Immature natural killer cell (primary cell): ENCODE measurements at places on chromosomes 1 and 21. TPM values are rescaled to one million over a fixed set of nuclear protein-coding genes. Genes with fewer than 3 reads are reported as not detected.

DNA sequence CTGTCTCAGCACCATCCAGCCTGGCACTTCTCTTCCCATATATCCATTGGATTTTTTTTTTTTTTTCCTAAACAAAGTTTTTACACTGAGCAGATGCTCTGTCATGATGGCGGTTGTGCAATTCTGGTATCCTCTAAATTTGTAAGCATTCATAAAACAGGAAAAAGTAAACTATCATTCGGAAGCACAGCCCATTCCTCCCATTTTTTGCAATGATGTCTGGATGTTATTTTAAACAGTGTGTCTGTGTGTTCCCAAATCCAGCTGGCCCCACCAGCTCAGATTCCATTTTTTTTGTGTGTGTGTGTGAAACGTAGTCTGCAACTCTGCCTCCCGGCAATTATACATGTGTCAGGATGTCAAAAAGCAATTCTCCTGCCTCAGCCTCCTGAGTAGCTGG lies 33.5 kb downstream of the PDPN start:
- no peak overlapping the region for H3K4me3 ChIP-seq
- H3K36me3 ChIP-seq = no peaks in the 10 kb centered on the region
- no peaks in the 10 kb centered on the region for H3K4me1 ChIP-seq

GRCh38 chr21:45631540-45631939 lies 12.0 kb upstream of the PCBP3 start:
- no peak for DNase-seq
- H3K27ac ChIP-seq = no peak overlapping the region
- H3K36me3 ChIP-seq = no peaks in the 10 kb centered on the region

DNA sequence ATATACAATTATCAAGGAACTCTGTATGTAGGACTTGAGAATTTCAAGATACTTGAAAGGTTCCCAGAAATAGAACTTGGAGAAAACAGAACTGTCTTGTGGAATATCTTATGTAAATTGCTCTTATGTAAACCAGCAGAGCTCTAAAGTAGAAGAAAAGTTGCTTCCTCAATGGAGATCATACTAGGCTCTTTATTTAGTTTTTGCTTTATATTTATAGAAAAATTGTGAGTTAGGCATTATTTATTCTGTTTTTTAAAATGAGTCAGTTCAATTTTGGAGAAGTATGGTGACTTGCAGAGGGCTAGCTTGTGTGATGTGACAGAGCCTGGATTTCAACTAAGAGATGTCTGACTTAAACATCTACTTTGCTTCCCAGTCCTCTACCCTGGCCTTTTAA lies 40.4 kb downstream of the ATP6V1G3 start:
- peaks cover 50% of the 10 kb centered on the region for H3K4me1 ChIP-seq
- H3K27me3 ChIP-seq = no peaks in the 10 kb centered on the region
- DNase-seq = no peak
- no peak overlapping the region for H3K4me3 ChIP-seq

DNA sequence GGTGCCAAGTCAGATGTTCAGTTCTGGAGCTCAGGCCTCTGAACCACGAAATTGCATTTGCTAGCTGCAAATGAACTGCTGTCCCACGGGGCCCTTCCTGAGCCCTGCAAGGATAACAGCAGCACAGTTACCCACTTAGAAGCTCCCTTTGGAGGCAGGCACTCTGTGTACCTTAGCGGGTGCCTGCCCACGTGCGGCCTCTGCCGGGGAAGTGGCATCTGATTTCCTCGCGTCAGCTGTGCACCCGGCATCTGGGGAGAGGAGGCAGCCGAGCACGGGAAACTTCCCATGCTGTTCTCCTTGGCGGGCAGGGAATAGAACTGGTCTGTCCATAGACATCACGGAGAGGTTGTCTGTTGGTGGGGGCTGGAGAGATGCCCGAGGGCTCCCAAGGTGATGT lies 148.0 kb upstream of the C1orf174 start:
- no peaks in the 10 kb centered on the region for H3K36me3 ChIP-seq
- no peak overlapping the region for H3K4me3 ChIP-seq
- H3K27ac ChIP-seq = no peak overlapping the region
- H3K27me3 ChIP-seq = peaks cover 2% of the 10 kb centered on the region
- peaks cover 3% of the 10 kb centered on the region for H3K4me1 ChIP-seq

DNA sequence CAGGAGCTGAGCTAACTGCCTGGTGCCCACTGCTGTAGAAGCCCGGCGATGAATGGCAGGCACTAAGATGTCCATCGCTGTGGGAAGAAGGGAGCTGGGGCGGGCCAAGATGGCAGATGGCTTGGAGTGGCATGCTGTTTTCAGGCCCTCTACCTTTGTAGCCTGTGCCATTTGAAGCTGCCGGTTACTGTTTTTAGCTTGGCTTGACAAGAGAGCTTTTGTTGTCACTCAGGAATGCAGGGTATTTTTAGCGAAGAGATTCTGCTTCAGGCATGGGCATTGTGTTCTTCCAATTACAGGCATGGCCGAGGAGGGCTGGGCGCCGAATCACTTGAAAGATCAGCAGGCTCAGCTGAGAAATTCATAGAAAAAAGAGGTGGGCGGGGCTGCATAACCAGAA lies 348.7 kb downstream of the RPS6KC1 start:
- H3K27me3 ChIP-seq = peaks cover 9% of the 10 kb centered on the region
- no peaks in the 10 kb centered on the region for H3K4me1 ChIP-seq
- H3K4me3 ChIP-seq = no peak overlapping the region
- H3K27ac ChIP-seq = no peak overlapping the region
- no peak for DNase-seq

GRCh38 chr1:97780884-97781283 lies 139.9 kb downstream of the DPYD start:
- H3K36me3 ChIP-seq = no peaks in the 10 kb centered on the region
- no peaks in the 10 kb centered on the region for H3K27me3 ChIP-seq
- no peak overlapping the region for H3K4me3 ChIP-seq
- no peak for DNase-seq
- no peak overlapping the region for H3K27ac ChIP-seq
- peaks cover 26% of the 10 kb centered on the region for H3K4me1 ChIP-seq

DNA sequence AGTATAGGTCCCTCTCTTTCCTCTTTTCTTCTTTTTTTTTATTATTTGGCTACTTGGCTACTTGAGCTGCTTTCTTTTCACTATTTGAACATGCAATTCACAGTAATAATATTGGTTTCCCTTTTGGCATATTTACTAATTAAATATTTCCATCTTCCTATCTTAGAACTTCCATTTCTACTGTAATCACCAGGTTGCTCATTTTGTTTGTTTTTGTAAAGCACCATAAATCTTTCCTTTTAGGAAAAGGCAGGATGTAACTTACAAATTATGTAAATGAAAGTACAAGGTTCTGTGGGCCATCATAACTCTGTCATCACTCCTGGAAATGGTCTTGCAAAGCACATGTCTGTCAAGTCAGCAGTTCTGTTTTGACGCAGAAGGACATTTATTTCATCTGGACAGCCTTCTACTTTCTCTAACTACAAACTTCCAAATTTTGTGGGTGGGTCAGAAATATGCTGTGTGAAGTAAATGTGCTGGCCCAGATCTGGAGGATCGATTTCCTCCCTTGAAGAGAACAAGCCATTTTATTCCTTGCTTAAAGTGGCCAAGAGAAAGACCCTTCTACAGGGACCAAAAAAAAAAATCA lies 71.7 kb upstream of the TNFSF18 start:
- no peak for DNase-seq
- H3K4me3 ChIP-seq = no peak overlapping the region
- peaks cover 11% of the 10 kb centered on the region for H3K4me1 ChIP-seq
- no peaks in the 10 kb centered on the region for H3K36me3 ChIP-seq
- H3K27me3 ChIP-seq = no peaks in the 10 kb centered on the region

DNA sequence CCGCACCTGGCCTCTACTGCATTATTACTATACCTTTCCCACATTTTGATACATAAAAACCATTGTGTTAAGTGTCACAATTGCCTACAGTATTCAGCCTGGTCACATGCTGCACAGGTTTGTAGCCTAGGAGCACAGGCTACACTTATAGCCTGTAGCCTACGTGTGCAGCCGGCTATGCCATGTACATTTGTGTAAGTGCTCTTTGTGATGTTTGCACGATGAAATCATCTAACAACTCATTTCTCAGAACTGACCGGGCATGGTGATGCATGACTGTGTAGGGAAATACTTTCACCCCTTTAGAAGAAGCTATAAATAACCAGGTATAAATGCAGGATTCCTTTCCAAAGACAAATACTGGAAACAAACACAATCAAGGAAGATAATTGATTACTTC lies 12.1 kb downstream of the ERG start:
- DNase-seq = no peak
- H3K27me3 ChIP-seq = peaks cover 3% of the 10 kb centered on the region
- H3K4me1 ChIP-seq = no peaks in the 10 kb centered on the region
- no peak overlapping the region for H3K27ac ChIP-seq

DNA sequence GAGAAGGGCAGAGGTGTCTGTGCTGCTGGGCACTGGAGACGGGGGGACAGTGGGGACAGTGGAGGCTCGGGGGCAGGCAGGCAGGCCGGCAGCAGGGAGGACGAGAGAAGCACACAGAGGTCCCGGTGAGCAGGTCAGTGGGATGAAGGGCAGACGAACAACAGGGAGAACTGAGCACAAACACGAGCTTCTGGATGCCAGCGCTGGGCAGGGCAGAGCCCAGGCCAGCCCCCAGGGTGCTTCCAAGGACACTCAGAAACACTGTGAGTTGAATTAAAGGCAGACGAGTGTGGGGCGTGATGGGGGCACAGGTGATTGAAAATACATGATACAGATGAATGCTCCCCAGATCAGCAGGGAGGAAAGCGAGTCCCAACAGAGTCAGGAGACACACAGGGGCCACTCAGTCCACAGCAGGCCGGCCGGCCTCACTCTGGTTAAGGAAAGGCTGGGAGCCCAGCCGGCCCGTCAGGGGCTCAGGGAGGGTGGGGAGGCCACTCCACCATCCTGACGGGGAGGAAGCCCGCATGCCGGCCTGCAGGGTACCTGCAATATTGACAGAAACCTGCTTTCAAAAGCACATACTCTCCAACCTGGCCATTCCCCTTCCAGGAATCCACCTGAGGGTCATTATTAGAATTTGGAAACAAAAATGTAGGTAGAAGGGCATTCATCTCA lies 14.1 kb downstream of the SLC19A1 start:
- H3K27ac ChIP-seq = no peak overlapping the region
- peaks cover 2% of the 10 kb centered on the region for H3K4me1 ChIP-seq
- DNase-seq = no peak
- H3K36me3 ChIP-seq = no peaks in the 10 kb centered on the region
- H3K4me3 ChIP-seq = no peak overlapping the region

DNA sequence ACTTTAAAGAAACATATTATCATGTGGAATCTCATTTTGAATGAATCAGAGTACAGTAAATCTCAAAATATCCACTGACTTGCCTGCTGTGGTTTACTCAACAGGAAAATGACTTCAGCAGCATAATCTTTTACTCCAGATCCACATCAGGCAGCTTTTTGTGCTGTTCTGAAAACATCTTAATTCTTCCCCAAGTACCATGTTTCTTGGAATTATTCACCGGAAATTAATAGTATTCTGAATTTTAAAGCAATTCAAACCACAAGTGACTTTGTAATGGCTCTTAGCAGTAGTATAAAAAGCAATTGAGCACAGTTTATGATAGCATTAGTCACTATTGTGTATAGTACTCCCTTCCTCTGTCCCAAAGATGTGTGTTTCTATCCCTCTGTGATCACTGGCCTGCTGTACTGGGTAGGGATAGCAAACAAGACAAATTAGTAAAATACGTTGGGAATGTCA lies 64.2 kb upstream of the ERRFI1 start:
- no peak for DNase-seq
- no peaks in the 10 kb centered on the region for H3K36me3 ChIP-seq
- no peaks in the 10 kb centered on the region for H3K4me1 ChIP-seq
- peaks cover 4% of the 10 kb centered on the region for H3K27me3 ChIP-seq

GRCh38 chr21:33774551-33774950 lies 132.2 kb downstream of the ITSN1 start:
- no peaks in the 10 kb centered on the region for H3K27me3 ChIP-seq
- no peak overlapping the region for H3K4me3 ChIP-seq
- no peak for DNase-seq
- peaks cover 3% of the 10 kb centered on the region for H3K36me3 ChIP-seq
- no peak overlapping the region for H3K27ac ChIP-seq

GRCh38 chr1:51570063-51570710 lies 46.7 kb upstream of the OSBPL9 start:
- no peaks in the 10 kb centered on the region for H3K36me3 ChIP-seq
- H3K27me3 ChIP-seq = peaks cover 5% of the 10 kb centered on the region
- H3K4me3 ChIP-seq = no peak overlapping the region
- DNase-seq = no peak
- no peak overlapping the region for H3K27ac ChIP-seq

DNA sequence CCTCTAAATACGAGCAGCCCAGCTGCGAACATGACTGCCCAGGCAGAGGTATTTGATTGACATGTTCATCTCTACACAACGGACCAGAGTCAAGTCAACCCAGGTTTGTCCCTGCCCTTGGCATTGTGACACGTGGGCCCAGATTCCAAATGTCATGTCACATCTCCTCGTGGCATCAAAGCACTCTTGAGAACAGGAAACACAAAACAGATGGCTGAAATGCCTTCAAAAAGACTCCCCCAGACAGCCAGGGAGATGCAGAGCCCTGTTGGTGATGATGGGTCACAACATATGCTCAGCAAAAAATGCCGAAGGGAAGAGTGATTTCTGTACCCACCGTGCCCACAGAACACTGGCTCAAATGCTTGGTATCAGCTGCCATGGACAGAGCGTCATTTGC lies 337.8 kb upstream of the DAB1 start:
- H3K36me3 ChIP-seq = no peaks in the 10 kb centered on the region
- no peak overlapping the region for H3K27ac ChIP-seq
- H3K4me1 ChIP-seq = no peaks in the 10 kb centered on the region
- H3K27me3 ChIP-seq = no peaks in the 10 kb centered on the region
- H3K4me3 ChIP-seq = no peak overlapping the region
- DNase-seq = no peak

DNA sequence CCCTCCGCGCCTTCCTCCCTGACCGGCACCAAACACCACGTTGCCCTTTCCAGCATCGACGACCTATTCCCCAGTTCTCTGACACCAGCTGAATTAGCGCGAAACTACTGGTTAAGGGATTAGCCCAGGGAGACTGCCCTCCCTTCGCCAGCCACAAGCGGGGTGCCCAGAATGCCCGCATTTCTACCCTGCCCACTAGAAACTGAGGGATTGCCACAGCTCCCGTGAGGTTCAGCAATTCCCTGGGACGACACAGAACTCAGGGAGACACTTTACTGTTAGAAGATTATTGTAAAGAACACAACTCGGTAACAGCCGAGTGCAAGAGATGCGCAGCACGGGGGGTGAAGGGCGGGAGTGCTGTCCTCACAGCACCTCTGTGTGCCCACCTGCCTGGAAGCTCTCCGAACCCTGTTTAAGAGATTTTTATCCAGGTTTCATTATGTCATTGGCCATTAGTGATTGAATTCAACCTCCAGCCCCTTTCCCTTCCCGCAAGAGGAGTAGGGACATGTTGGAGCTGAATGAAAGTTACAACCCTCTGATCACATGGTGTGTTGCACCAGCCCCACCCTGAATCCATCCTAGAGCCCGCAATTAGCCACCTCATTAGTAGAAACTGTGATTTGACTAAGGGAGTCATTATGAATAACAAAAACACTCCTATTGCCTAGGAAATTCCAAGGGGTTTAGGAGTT lies 15.8 kb upstream of the RIPPLY3 start:
- no peaks in the 10 kb centered on the region for H3K36me3 ChIP-seq
- no peak for DNase-seq
- peaks cover 14% of the 10 kb centered on the region for H3K27me3 ChIP-seq
- H3K27ac ChIP-seq = peak overlapping the region; percentile 76

ARHGAP30 gene
- polyA plus RNA-seq = 265 TPM

BTBD19 gene
- 0.38 TPM for polyA plus RNA-seq

SPRR3 gene
- not detected for polyA plus RNA-seq

GCSAML gene
- 0.32 TPM for polyA plus RNA-seq

TXNIP gene
- 4,367 TPM for polyA plus RNA-seq

AMY1B gene
- not detected for polyA plus RNA-seq
